ENCODE measurements at places on chromosomes 6 and 20.

- no peak for DNase-seq
Measured at GRCh38 chr6:145850671-145851070, 36.1 kb upstream of the FBXO30 start.

- DNase-seq = no peak
Measured at GRCh38 chr6:32774426-32774825, 11.1 kb upstream of the HLA-DQB2 start.

GRCh38 chr6:29734046-29735018 is 11.1 kb downstream of the HLA-F start:
- no peak for DNase-seq

DNA sequence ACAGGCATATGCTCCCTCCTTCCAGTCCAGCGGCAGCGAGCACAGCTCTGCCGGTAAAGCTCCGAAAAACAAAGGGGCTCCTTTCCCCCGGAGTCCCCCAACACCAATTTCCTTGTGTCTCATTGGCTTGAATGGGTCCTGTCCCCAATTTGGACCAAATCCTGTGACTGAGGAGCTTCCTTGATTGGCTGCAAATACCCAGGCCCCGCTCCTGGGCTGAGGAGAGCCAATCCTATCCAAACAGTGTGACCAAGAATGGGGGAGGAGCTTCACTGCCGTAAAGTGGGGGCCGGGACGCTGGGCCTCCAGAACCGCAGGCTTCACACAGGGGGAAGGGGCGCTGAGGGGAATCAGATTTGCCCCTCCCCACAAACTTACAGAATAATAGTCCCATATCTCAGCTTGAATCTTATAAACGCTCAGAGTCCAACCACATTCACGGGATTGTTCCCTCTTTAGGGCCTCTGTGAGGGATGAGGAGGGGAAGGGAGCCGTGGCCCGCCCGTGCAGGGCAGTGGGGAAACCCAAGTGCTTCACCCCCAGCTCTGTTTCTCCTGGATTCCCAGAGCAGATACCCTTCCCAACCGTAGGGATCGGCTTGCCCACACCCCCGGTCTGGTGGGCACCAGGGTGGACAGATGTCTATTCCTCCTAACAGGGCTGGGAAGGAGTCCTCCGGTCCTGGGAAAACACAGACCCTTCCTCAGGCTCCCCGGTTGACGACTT is 141.0 kb upstream of the MLN start:
- DNase-seq = no peak

DNA sequence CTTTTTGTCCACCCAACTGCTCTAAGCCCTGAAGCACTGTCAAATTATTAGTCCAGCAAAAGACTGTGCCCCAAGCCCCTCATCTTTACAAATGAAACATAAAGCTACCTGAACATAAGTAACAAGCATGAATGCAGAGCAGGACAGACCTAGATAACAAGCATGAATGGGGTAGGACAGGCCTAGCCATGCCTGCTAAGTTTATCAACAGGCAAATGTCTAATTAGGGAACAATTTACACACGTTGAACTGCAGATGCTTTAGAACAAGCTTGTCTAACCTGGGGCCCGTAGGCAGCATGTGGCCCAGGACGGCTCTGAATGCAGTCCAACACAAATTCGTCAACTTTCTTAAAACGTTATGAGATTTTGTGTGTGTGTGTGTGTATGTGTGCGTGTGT is 13.6 kb downstream of the FBXO30 start:
- DNase-seq = no peak

DNA sequence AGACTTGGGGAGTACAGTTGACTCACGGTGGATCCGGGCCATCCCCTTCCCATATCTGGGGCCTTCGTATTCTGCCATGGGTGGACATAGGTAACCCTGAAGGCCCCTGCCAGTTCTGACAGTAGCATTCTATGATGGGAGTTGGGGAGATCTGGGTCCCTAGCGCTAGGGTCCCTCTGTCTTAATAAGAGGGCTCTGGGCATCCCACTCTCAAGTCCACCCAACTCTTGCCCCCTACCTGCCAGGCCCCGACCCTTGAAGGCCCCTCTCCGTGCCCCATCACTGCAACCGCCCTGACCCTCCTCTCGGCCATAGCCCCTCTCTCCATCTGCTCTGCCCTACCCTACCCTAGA is 6.5 kb upstream of the CAPN11 start:
- DNase-seq = no peak

GRCh38 chr6:149990661-149991471 is 27.1 kb downstream of the ULBP1 start:
- DNase-seq = no peak

- no peak for DNase-seq
Measured at GRCh38 chr20:35144694-35145093, 2.4 kb downstream of the EDEM2 start.

- DNase-seq = no peak
Measured at GRCh38 chr6:35218021-35218420, 4.3 kb downstream of the SCUBE3 start.

- DNase-seq = no peak
Measured at GRCh38 chr20:60180986-60181385, 222.8 kb downstream of the CDH26 start.

- DNase-seq = peak; percentile 8
Measured at GRCh38 chr6:148144917-148145521, 197.6 kb upstream of the SASH1 start.

DNA sequence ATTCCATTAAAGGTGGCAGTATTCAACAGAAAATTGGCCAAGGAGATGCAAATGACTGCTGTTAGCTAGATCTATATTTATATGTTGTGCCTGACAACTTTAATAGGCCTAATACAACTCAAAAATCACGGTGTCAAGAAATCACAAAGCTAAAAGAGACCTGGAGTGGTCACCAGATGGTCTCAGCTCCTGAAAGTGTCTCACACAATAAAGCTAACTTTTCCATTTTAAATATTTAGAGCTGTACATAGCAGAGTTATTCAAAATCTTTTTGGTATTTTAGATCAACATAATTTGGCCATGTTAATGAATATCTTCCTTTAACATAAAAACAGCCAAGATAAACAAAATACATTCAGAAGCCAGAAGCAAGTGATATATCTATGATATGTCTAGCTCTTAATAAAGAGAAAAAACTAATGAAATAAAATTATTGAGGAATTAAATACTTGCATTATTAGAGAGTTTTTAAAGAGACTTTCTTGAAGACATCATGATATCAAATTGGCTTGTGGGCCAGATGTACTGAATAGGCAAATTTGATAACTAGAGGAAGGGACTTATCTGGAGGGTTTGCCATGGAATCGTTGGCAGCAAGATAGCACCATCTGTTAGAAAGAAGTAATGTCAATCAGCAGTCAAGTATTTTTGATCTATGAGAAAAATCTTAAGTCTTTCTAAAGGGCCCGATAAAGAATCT is 84.9 kb upstream of the SCAF8 start:
- DNase-seq = no peak

GRCh38 chr20:58840816-58841538 is 9.7 kb downstream of the GNAS-AS1 start:
- no peak for DNase-seq

DNA sequence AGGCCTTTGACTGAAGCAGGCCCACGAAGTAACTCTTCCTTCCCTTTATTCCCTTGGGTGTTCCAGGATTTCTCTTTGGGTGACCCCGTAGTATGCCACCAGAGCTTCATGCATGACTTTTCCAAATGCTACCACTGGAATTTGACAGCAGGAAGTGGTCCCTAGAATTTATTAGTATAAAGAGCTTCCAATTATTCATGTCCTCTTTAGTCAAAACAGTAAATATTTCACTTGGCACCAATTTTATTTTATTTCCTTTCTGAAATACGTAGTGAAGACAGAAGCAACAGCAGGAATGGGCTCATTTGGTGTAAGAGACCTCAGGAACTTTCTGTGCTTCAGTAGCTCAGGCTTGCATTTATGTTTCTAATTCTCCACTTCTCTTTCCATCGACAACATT is 151.3 kb downstream of the LCA5 start:
- DNase-seq = no peak

GRCh38 chr6:73980096-73980495 is 284.1 kb downstream of the CD109 start:
- no peak for DNase-seq

DNA sequence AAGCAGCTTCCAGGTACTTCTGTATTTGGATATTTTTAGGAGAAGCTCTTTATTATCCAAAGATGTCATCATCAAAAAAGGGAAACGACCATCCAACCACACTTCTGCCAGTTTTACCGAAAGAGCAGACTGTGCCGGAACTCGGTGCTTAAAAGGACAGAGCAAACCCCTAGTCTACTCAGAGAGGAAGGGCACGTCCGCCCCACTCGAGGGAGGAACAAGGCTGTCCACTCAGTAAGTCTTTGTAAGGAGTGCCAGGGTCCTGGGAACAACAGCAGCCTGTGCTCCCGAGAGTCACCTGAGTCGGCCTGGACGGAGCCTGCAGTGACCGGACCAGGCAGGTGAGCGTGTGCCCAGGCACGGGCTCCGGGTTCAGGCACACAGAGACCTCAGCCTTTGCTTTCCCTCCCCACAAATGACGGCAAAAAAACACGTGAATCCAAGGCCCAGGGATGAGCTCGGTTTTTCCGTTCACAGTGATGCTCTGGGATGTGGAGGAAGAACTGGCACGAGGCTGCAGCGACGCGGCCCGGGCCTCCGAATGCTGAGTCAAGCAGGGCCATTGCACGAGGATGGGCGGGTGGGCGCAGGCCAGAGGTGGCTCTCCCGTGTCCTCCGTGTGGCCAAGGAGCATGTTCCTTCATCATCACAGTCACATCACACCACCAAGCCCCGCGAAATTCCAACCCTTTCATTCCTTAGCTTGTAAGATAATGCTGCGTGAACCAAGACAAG is 17.4 kb upstream of the SLCO4A1 start:
- no peak for DNase-seq

GRCh38 chr6:12136905-12137304 is 124.8 kb downstream of the HIVEP1 start:
- no peak for DNase-seq

GRCh38 chr6:159758031-159759001 is 3.5 kb upstream of the ACAT2 start:
- no peak for DNase-seq

- no peak for DNase-seq
Measured at GRCh38 chr6:108712946-108713345, 135.3 kb upstream of the ARMC2 start.

GRCh38 chr20:11549172-11550103 is 368.3 kb upstream of the BTBD3 start:
- no peak for DNase-seq

- DNase-seq = no peak
Measured at GRCh38 chr6:137967689-137968454, 100.8 kb downstream of the TNFAIP3 start.

DNA sequence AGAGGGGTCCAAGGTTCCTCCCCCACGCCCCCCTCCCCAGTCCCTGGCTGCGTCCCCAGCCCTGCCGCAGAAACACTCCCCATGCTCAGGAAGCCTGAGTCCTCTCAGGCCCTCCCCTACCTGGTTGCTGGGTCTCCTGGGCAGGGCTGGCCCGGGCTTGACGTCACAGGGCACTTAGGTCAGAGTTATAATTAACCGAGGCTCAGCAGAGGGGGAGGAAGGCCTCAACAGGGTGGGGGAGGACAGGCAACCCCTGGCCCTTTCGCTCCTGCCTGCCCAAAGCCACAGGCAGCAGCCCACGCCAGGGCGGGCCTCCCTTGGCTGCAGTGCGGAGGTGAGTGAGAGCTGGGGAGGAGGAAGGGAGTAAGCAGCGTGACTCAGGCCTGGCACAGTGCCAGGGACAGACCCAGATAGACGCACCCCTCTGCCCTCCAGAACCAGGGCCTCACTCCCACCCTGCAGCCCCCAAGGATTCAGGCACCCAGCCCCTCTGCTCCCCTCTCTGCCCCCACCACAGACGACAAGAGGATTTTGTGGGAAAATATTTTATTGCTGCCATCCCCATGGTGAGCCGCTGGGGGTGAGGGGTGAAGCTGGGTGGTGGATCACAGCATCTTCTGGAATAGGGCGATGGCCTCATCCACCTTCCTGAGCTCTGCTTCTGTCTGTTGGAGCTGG is at the start of gene VWA7:
Gene VWA7, minus strand, starts transcription at position 340 of the 678 bp plus-strand sequence. CDS start 549 bp downstream, outside the sequence.
- no peak for DNase-seq

DNA sequence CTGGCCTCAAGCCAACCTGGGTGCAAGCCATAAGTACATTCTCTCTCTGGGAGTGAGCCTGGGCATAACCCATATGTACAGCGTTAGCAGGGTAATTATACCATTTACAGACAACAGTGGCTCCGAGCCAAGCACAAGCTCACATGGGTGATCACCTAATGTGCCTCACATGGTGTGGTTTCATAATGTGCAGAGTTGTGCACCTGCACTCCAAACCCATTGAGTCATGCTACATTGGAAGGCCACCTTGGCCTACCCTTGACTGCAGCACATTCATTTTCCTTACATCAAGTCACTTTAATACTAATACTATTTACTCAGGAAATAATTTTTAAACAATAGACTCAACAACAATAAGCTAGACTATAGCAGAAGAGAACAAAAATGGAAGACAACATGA is 194.5 kb upstream of the PLN start:
- no peak for DNase-seq

DNA sequence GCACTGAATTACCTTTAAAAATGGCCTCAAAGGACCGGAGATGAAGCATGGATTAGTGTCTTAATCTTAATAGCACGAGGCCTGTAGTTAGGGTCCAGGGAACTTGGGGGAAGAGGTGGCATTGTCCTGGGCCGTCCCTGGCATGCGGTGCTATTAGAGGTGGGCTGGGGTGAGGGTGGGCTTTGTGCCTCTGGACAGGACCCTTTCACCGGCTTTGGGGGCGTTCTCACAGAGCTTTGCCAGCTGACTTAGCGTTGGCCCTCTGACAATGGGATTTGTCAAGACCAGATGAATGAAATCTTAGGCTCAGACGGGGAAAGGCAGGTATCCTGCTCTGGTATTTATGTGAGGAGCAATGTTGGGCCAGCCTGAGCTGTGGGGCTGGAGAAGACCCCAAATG is 59.6 kb downstream of the ERMARD start:
- no peak for DNase-seq

DNA sequence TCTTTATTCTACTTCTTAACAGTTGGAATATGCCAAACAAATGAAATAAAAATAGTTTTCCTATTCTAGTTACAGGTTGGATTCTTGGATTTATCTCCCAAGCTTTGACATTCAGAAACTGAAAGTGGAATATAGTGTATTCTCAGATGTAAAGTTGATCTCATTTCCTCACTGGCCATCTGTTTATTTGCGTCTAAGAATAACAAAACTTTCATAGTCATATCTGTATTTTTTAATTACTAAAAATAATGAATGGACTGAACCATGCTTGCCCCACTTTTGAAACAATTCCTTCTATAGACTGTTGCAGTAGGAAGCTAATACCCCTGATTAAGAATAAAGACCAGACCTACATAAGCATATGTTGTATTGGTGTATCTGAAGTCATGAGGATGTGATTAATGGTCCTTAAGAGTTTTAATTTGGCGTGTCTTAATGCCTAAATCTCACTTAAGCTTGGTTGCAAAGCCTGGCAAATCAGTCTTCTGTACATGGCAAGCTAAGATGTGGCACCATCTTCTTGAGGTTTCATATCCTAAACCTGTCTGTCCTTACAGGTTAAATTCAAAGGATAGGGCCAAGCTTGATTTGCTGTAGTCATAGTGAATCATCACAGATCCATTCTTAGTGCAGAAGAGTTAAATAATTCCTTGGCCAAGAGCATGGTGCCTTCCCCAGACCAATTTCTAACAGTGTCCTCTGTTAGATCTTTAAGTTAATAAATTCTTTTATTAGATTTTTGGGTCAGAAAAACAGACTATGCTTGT is 58.9 kb downstream of the FOXO3 start:
- no peak for DNase-seq

- DNase-seq = peak; percentile 9
Measured at GRCh38 chr6:53361549-53362031, 12.8 kb upstream of the ELOVL5 start.
